ENCODE measurements at places on chromosomes 16 and 17.

DNA sequence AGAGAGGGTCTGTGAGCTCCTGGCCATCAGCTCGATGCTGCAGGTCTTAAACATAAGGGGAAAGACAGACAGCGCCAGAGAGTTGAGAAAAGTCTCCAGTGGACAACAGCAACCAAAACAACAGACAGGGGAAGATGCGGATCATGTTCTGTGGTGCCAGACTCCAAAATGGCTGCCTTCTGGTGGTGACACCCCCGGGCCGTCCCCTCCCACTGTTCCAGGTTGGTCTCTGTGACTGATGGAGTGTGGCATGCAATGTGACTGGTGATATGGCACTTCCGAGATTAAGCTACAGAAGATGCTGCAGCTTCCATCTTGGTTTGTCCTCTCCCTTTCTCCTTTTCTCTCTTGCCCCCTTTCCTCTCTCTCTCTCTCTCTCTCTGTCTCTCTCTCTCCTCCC lies 40.4 kb upstream of the RBFOX3 start:
- no peak for DNase-seq

- no peak for DNase-seq
These were observed 13.6 kb upstream of the TMEM220 start for GRCh38 chr17:10743316-10744009.

DNA sequence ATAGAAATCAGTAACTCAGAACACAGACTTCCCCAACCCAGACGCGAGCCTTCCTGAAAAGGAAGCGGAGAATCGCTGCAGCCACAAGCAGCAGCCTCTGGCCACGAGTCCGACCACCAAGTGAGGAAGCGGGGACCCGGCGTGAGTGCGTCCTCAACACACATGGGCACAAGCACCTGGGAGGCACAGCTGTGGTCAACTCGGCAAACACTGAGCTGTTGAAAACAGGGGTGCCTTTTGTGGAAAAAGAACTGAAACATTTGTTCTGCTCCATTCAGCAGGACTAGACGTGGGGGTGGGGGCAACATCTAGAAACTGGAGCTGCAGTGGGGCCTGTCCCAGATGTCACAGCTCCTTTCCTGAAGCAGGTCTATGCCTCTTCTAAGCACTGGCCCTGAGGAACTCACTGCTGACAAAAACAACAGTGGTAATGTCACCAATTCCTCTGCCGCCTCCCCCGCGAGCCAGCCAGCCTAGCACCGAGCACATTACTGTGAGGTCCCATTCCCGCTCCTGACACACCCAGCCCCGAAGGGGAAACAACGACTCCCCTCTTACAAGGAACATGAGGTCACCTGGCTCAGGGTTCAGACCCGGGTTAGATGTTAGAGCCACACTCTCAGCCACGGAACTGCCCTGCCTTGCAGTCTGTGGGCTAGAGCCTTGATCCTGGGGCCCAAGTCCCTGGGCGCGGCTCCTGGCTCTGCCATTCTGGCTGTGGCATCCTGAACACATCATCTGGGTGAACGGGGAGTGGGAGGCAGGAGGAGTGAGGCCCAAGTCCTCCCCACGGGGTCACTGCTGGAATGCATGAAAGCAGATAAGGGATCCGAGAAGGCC lies 29.0 kb downstream of the KDM8 start:
- DNase-seq, result no peak

GRCh38 chr16:50251375-50252081 lies 14.8 kb upstream of the ADCY7 start:
- DNase-seq, result no peak
